NCI-H187 treated with DMSO at 0.1 percent for 48 hours (cell line): ENCODE measurements at places on chromosomes 1 and 21.

GRCh38 chr1:110605901-110606656, at the start of gene KCNA2:
Gene KCNA2, minus strand, starts transcription at chr1:110606358. Its CDS starts 1,576 bp downstream, at chr1:110604782.
- DNase-seq, result no peak

DNA sequence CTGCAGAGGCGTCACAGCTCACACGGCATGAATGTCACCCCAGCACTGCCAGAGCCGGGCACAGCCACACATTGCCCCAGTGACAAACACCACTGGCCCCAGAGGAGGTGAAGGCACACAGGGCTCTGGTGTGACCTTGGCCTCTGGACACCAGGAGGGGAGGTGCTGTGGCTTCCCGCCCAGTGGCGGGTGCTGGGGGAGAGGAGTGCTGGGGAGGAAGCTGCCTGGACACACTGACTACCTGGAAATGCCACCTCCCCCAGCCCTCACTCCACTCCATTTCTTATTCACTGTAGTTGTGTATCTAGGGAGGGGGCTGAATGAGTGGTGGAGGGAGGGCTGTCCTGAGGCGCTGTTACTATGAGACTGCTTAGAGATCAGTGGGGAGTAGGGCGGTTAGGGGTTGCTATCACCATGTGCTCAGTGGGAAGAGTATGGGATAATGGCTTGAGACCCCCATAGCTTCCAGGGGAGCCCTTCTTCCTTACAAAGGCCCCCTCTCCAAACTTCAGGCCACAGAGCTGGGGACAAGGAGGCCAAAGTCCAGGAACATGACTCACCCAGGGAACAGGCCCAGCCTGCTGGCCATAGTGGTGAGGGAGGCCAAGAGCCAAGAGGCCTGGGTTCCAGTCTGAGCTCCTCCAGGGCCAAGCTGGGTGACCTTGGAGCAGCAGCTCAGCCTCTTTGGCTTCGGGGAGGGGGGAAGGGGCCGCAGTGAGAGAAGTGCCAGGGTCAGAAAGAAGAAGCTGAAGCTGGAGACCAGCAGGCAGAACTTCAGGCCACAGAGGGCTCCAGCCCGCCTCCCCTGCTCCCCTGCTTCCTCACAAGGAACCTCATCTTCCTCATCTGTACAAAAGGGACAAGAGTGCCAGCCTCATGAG, 40.1 kb downstream of the AHDC1 start:
- DNase-seq, result no peak

DNA sequence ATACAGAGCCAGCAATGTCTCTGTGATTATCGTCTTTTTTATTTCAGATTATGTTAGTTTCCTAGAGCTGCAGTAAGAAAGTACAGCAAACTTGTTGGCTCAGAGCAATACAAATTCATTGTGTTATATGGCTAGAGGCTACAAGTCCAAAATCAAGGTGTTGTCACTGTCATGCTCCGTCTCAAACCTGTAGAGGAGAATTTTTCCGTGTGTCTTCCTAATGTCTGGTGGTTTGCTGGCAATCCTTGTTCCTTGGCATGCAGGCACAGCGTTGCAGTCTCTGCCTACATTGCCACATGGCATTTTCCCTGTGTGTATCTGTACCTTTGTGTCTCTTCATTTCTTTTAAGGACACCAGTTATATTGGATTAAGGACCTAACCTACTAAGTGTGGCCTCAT, 244.4 kb downstream of the LRRIQ3 start:
- no peak for DNase-seq

- no peak for DNase-seq
These were observed 10.2 kb downstream of the CXADR start for GRCh38 chr21:17523007-17523451.

- no peak for DNase-seq
These were observed 19.7 kb upstream of the RGS7 start for GRCh38 chr1:241376701-241377100.
